ENCODE measurements at places on chromosomes 16 and 17.

DNA sequence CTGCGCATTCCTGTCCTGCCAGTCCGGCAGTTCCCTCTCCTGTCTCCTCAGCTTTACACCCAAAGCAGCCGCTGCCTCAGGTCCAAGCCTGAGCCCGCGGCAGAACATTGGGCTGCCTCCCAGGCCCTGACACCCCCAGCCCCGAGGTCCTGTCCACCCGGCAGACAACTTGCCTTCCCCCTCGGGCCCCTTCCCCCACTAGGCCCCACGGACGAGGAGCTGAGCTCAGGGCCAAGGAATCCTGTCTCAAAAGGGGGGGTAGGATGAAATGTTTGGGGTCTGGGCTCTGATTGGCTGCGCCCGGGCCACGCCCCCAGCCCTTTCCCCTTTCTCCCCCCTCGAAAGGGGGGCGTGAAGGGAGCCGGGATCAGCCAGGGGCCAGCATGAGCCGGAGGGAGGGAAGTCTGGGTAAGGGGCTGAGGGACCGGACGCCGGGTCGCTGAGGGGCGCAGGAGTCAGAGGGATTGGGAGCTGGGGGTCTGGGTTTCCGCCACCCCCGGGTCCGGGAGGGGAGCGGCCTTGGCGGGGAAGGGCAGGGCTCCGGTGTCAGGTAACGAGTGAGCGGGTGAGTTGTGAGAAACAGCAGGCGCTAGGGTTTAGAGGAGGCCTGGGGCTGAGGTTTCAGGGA is at the start of gene CTF1:
CTF1 (plus strand) TSS at position 354 of the 628 bp plus-strand sequence; CDS start at position 384, 30 bp downstream.
- peaks cover 16% of the 10 kb centered on the region for H3K4me1 ChIP-seq
- peak within 1 kb of the TSS; percentile 69 for H3K4me3 ChIP-seq
- peaks cover 25% of the 10 kb centered on the region for H3K27me3 ChIP-seq
- peak within 1 kb of the TSS; percentile 83 for H3K27ac ChIP-seq
- DNase-seq, result peak; percentile 92
- H3K36me3 ChIP-seq, result no peaks in the 10 kb centered on the region

DNA sequence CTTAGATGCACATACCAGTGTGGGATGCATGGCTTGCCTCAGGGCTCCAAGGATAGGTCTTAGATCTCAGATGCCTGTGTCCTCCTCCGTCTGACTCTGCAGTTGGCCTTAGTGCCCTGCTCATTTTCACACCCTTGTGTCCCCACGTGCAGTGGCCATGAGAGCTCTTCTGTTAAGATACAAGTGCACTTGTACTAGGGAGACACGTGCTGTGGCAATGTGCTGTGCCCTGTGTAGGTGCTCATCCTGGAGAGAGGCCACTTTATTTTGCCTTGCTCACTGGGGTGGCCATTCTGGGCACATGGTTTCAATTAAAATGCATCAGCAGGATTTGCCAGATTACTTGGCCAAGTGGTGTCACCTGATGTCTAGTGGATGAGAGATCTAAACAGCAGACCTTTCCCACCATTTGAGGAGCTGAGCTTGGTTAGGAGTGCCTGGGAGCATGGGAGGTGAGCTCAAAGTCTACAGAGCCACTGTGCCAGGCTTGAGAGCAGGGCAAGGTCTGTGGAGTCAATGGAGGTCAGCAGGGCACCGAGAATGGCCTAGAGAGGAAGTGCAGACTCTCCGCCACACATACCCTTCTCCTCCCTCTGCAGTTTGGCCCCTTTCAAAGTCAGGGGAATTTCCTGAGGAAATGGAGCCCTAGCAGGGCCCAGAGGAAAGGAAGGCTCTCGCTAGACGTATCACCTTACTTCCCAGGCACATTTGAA is 25.2 kb upstream of the SMPD3 start:
- H3K4me1 ChIP-seq, result peaks cover under 1% of the 10 kb centered on the region
- no peaks in the 10 kb centered on the region for H3K36me3 ChIP-seq
- no peaks in the 10 kb centered on the region for H3K27me3 ChIP-seq
- H3K27ac ChIP-seq, result no peak overlapping the region
- no peak for DNase-seq

- no peak overlapping the region for H3K27ac ChIP-seq
- H3K4me3 ChIP-seq, result no peak overlapping the region
- no peak for DNase-seq
- H3K27me3 ChIP-seq, result peaks cover 23% of the 10 kb centered on the region
- no peaks in the 10 kb centered on the region for H3K36me3 ChIP-seq
Observed at GRCh38 chr16:23709536-23709935, 3.5 kb downstream of the ERN2 start.

DNA sequence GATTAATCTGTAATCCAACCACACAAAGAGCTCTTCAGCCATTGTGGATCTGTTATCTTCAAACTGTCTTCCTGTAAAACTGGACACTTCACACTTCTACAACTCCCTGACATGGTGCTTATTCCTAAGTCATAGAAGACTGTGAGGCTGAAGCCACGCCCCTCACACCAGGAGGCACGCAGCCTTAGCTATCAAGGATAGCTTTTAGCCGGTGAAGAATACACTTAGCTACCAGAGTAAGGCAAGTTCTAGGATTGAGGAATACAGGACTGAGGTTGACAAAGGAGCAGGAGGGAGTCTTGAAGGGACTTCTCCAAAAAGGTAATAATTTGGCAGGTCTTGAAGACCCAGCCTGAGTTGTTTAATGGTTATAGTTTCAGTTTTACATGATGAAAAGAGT is 79.8 kb upstream of the GAS7 start:
- no peaks in the 10 kb centered on the region for H3K4me1 ChIP-seq
- peak; percentile 61 for DNase-seq
- H3K27me3 ChIP-seq, result no peaks in the 10 kb centered on the region
- no peak overlapping the region for H3K27ac ChIP-seq

DNA sequence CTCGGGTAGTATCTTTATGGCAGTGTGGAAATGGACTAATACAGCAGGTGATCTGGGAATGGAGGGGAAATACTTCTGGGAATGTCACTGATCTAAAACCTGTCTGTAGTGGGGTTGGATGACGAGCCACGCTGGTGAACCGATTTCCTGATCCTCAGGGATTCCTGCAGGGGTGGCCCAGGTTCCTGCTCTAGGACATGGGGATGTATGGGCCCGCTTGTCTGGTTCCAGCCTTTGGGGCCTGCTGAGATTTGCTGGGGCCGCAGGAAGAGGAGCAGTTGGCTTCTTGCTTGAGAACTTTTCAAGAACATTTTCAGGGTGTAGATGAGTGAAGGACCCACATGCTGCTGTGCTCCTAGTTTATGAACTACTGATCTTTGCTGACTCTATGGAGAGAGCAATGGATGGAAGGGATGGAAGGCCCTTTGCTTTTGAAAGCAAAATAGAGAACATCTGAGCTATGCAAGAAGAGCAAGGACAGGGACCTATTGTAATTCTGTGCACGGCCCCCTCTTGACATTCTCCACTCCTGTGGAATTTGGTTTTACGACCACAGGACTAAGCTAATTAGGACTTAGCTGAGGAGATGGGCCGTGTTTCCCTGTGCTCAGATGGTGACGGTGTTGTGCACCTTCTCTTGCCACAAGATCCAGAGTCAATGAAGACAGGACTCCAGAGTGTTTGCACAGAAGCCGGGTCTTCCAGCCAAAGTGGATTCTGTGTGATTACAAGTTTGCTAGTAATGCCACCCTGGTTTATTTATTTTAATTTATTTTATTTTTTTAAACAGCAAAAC is 90.5 kb downstream of the SEC14L1 start:
- no peaks in the 10 kb centered on the region for H3K36me3 ChIP-seq
- no peaks in the 10 kb centered on the region for H3K27me3 ChIP-seq
- no peak overlapping the region for H3K4me3 ChIP-seq
- H3K27ac ChIP-seq, result no peak overlapping the region
- DNase-seq, result no peak

GRCh38 chr16:53323924-53324323 is 110.3 kb upstream of the RBL2 start:
- no peak overlapping the region for H3K27ac ChIP-seq
- H3K27me3 ChIP-seq, result no peaks in the 10 kb centered on the region
- peaks cover 41% of the 10 kb centered on the region for H3K36me3 ChIP-seq

DNA sequence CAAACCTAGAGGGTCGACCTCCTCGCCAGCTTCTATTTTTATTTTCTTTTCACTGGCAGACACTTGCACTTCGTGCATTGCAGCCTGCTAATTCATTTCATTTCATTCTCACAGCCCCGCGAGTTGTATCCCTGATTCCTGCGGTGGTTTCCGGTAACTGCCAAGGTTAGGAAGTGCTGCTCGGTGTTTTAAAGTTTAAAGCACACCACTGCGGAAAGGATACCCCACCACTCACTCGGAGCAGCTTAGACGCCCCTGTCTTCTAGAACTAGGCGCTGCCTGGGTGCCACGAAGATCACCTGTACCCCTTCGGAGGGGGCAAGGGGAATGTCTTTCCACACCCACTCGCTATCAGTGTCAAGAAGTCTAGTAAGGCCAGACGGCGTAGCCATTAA is 509 bp downstream of the CNEP1R1 start:
- H3K4me3 ChIP-seq, result peak overlapping the region; percentile 90
- H3K36me3 ChIP-seq, result peaks cover 14% of the 10 kb centered on the region
- H3K27me3 ChIP-seq, result no peaks in the 10 kb centered on the region
- H3K4me1 ChIP-seq, result peaks cover 20% of the 10 kb centered on the region

- DNase-seq, result no peak
Observed at GRCh38 chr16:74931445-74931844, 53.5 kb downstream of the WDR59 start.

Data from neural progenitor cell (in vitro differentiated cells).